ENCODE measurements at places on chromosomes 13 and 19.

DNA sequence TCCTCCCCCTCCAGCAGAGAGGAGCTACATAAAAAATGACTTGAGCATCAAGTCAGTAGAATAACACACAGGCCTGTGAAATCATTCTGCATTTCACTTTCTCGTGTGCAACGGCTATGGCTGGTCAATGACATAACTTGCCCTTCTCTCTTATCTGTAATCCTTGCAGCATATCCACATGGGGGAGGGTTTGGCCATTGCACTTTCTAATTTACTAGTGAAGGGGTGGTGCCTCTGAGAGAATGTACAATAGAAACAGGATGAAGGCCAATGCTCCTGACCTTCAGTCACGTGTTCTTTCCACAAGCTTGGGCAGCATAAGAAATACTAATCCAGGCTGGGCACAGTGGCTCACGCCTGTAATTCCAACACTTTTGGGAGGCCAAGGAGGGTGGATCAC is 641.0 kb upstream of the ARGLU1 start:
- no peak for DNase-seq

GRCh38 chr13:111513766-111514609 is 193.5 kb downstream of the TEX29 start:
- DNase-seq, result no peak

GRCh38 chr13:76523740-76524340 is 362.4 kb downstream of the KCTD12 start:
- DNase-seq, result no peak

GRCh38 chr19:17049711-17050280 is 23.2 kb upstream of the CPAMD8 start:
- no peak for DNase-seq

GRCh38 chr19:4149518-4150288 is 3.7 kb upstream of the CREB3L3 start:
- DNase-seq, result no peak

- DNase-seq, result no peak
Measured at GRCh38 chr13:108363666-108364065, 94.1 kb downstream of the TNFSF13B start.

DNA sequence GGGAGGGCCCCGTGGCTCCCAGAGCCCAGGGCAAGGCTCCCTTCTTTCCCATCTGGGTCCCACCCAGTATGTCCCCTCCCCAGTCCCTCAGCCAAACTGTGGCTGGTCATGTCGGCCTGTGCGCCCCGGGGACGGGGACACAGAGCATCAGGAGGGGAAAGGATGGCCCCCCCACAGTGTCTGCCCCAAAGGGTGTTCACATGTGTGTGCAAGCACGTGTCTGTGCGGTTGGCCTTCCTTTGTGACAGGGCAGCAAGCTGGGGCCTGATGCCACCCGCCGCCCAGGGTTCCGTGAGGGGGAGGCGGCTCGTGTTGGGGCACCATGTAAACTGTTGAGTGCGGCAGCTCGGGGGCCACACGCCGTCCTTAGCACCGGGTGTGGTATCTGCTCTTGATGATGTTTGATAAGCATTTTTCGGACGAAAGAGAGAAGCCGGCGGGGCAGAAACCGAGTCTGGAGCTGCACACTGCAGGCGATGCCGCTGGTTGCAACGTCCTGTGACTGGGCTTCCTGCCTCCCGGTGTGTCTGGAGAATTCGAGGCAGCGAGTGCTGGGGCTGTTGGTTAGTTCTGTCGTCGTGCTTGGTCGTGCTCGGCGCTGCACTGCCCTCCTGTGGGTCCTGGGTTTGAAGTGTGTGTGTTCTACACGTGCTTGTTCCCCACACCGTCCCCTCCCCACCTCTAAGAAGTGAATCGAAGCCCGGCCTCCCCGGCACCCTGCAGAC is 18.4 kb downstream of the GNA11 start:
- DNase-seq, result no peak

DNA sequence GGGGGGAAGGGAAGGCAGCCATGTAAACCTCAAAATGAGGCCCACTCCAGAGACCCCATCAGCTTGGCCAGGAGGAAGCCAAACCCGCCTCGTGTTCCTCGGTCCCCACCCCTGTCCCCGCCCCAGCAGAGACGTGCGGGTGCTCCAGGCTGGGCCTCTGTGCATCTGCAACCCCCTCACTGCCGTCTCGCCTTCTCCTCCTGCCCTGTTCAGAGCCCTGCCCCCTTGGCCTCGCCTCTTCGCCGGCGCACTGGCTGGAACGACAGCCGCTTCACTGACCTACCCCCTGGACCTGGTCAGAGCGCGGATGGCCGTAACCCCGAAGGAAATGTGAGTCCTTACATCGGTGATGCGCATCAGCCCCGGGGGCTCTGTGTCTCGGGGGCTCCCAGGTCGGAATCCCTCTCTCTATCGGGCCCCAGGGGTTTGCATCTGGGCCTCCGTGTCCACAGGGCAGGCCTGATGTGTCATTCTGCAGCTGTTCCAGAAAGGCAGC is 32.2 kb downstream of the TMEM161A start:
- peak; percentile 46 for DNase-seq

DNA sequence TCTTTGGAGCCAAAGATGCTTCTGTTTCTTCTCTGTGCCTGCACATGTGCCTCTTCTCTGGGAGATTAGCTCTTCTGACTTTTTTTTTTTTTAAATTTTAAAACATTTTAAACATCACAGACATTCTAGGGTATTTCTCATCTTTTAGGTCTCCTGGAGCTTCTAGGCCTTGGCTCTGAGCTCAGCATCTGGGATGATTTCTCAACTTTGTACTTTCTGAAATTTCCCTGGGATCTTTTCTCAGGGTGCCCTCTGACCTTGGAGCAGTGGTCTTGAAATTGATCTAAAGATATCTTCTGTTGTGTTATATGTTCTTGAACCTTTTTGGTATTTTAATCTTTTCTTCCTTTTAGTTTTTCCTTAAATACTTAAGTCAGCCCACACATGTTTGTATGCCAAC is 6.2 kb downstream of the WASF3 start:
- no peak for DNase-seq

Measured in NCI-H526 (cell line).